Stimulated activated CD8-positive, alpha-beta memory T cell treated with anti-CD3 and anti-CD28 coated beads, Interleukin-4, amount 100 ng/mL, for 1 hour (primary cell): ENCODE measurements at places on chromosomes 13 and 19.

- DNase-seq = no peak
These were observed 327.3 kb downstream of the ATP8A2 start for GRCh38 chr13:25699056-25699455.

DNA sequence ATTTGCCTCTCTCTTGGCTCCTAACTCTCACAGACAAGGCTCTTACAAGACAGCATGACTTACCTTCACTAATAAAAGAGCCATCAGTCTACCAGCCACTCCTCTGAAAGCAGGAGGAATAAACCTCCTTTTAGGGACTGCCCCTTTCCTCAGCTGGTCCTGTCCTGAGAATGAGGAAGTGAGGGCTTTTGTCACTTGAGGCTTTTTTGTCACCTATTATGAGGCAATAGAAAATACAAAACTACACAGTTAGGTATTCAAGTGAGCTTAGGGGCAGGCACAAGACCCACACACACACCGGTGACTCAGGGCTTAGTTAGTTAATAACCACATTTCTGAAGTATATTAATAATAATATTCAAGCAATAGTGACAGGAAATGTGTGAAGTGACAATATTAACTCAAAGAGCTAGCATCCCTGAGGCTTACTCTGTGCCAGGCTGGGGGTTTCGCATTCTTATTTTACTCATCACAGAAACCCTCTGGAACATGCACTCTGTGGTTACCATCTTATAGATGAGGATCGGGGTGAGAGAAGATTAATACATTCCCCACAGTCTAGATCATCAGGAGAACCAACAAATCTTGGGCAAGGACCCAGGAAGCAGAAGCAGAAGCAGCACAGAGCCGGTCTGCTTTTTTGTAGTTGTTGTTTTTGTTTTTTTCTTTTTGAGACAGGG lies 379.9 kb downstream of the LIG4 start:
- DNase-seq = no peak

DNA sequence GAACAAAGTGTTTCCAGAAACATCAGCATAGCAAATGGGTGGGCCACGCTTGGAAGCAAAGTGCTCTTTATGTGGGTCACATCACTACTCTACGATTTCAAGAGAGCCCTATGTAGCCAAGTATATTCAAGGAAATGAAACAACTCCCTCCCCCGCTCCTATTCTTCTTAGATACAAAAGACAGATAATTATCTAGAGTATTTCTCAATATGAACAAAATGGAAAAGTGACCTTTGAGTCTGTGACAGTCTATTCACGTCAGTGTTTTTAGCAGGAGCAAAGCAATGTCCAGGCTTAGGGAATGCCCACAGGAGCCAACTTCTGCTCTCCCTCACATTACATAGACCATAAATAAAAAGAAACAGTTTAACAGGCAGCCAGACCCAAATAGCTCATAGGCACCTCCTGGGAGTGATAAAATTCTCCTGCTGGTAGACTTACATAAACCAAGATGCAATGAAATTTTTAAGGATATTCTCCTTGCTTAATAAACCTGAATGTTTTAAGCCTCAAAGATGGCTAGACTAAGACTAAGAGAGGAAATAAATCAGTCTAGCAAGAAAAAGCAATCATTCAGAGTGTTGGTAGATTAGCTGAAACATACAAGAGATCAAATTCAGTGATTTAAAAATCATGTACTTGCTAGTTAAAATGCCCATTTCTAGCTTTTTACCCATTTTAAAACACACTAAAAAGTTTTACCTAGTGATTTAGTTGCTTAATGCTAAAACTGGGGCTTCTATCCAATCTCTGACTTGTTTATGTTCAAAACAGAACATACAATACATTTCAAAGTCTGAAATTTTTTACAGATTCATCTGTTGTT lies 182.8 kb downstream of the RGCC start:
- no peak for DNase-seq

DNA sequence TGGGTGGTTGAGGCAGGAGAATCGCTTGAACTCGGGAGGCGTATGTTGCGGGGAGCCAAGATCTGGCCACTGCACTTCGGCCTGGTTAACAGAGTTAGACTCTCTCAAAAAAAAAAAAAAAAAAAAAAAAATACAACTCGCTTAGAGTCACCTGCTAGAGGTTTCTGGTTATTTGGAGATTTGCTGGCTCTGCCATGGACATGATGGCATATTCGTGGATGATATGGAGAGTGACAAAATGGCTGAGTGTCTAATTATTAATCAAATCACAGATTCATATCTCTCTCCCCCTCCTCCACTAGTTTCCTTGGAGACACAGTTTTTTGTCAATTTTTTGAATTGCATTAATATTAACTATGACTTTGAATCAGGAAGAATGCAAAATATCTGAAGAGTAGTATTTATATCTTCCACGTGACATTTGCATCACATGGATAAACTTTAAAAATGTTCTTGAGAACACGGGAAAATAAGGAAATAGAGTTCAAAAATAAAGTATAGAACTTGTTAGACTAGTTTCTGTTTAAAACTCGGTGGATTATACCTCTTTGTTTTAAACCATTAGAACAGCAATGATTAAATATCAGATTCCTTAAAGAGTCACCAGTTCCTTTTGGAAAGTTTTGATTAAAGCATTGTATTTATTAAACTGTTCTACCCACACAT lies 47.8 kb downstream of the KLF5 start:
- DNase-seq = no peak

GRCh38 chr19:48751845-48752495 lies 471 bp downstream of the FUT1 start:
- no peak for DNase-seq

DNA sequence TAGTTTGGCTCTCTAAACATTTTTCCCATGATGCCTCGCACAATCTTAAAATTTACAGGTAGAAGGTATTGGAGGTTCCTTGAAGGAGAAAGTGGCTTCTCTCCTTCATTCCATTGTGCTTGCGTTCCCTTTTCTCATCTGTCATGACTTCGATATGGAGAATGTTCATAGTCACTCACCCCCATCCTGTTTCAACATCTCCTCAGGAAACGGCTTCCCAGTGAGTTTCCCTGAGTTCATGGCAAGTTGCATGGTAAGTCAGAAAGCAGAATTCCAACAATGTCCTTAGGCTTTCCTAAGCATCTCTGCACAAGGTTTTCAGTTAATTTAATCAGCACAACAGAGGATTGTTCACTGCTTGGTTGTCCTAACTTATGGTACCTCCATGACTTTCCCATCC lies 581.8 kb upstream of the SLITRK5 start:
- no peak for DNase-seq

GRCh38 chr13:83216479-83217245 lies 665.6 kb downstream of the SLITRK1 start:
- DNase-seq = no peak
